ENCODE measurements at places on chromosomes 5 and 9.

GRCh38 chr5:149903404-149903803 lies 41.2 kb downstream of the PDE6A start:
- no peak for DNase-seq

DNA sequence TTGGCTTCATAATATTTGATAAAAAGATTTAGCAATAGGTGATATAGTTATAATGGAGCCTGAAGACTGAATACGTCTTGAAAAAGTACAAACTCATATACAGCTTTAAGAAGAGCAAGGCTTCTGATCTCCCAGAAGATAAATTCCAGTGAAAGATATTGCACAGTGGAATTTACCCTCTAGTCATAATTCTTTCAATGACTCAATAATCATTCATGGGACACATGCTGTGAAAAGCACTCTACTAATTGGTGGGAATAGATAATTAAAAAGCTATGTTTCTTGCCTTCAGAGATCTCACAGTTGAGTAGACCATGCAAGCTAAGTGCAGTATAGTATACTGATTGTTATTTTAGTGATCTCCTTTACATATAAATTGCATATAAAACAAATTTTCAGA lies 538.6 kb upstream of the CYLC2 start:
- DNase-seq = no peak

DNA sequence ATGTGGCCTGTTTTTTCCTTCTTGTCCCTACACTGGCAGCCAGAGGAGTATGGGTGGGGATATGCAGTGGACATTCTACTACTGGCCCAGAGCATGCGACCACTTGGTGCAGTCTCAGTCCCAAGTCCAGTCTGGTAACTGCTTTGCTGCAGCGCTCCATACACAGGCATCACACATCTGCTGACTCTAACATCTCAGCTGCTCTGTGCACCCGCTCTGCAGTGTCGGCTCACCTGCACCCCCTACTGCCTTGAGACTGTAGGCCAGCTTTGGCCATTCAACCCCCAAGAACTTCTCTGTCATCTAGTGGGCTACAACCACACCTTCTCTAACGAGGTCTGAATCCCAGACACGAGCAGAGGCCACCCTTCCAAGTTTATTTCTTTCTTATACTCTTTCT lies 46.4 kb upstream of the SLCO6A1 start:
- no peak for DNase-seq

DNA sequence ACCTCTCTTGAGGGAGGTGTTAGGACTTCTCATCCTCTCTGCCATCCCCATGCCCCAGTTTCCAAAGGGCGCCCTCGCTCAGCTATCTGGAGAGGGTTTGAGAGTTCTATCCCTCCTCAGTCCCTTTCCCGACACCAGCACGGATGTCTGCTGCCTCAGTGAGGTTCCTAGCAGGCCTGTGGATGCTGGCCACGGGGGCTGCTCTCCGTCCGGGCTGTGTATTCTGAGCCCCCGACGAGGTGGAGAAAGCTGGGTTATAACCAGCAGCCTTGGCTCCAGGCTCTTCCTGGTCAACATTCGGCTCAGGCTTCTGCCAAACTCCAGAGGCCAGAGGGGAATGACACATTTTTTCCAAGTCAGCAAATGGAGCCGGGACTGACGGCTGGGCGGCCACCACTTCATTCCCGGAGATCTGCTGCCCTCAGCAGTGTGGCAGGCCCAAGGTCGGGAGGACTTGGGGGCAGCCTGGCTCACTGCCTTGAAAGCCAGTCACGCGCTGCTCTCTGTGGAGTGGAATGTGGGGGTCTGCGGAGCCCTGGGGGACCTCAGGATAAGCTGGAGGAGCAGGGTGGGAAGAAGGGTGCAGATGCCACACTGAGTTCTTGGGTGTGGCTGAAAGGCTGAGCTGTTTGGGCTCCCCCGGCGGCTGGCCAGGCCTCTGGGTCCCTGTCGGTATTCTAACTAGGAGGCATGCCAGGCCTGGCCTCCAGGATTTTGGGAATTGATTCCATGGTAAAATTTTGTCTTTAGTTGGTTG lies 27.4 kb downstream of the PTPA start:
- DNase-seq = no peak

DNA sequence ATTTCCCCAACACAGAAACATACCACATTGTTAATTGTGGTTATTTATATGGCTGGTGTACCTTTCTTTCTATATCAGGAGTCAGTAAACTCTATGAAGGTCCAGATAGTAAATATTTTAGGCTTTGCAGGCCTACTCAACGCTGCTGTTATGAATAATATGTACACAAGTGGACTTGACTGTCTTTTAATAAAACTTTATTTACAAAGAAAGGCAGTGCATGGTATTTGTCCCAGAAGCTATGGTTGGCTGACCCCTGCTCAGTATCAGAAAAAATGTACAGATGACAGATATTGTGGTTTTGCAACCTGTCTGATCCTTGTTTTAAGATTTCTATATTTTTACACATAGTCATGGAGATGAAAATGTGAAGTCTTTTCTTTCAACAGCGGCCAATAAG lies 5.7 kb downstream of the MTRR start:
- no peak for DNase-seq

- no peak for DNase-seq
These were observed 789.9 kb upstream of the C9orf72 start for GRCh38 chr9:28363151-28363562.

DNA sequence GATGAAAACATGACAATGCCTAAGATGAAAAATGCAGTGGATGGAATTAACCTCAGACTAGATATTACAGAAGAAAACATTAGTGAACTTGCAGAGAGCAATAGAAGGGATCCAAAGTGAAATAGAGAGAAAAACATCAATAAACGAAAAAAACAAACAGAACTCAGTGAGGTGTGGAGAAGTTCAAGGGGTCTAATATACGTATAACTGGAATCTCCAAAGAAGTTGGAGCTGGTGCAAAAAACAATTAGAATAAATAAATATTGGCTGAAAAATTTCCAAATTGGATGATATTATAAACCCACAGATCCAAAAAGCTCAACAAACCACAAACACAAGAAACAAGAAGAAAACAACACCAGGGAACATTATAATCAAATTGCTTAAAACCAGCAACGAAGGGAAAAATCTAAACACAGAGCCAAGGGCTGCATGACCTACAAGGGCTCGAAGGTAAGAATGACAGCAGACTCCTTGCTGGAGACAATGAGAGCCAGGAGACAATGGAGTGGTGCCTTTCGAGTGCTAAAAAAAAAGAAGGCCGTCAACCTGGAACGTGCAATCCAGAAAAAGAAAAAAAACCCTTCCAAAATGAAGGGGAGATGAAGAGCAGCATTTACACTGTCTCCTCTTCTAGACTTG lies 11.8 kb downstream of the FAM163B start:
- no peak for DNase-seq

GRCh38 chr9:82369251-82369945 lies 380.8 kb downstream of the SPATA31D1 start:
- DNase-seq = no peak

DNA sequence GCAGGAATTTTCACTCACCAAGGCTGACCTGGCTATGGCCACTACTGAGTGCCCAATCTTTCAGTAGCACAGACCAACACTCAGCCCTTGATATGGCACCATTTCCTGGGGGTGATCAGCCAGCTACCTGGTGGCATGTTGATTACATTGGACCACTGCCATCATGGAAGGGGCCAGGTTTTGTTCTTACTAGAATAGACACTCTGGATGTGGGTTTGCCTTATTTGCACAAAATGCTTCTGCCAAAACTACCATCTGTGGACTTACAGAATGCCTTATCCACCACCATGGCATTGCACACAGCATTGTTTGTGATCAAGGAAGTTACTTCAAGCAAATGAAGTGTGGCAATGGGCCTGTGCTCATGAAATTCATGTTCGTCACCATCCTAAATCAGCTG lies 69.7 kb upstream of the SH3GL2 start:
- no peak for DNase-seq

GRCh38 chr5:135222171-135222681 lies 176.8 kb downstream of the MACROH2A1 start:
- DNase-seq = no peak

GRCh38 chr9:73059247-73059646 lies 92.4 kb upstream of the ANXA1 start:
- DNase-seq = peak; percentile 25

DNA sequence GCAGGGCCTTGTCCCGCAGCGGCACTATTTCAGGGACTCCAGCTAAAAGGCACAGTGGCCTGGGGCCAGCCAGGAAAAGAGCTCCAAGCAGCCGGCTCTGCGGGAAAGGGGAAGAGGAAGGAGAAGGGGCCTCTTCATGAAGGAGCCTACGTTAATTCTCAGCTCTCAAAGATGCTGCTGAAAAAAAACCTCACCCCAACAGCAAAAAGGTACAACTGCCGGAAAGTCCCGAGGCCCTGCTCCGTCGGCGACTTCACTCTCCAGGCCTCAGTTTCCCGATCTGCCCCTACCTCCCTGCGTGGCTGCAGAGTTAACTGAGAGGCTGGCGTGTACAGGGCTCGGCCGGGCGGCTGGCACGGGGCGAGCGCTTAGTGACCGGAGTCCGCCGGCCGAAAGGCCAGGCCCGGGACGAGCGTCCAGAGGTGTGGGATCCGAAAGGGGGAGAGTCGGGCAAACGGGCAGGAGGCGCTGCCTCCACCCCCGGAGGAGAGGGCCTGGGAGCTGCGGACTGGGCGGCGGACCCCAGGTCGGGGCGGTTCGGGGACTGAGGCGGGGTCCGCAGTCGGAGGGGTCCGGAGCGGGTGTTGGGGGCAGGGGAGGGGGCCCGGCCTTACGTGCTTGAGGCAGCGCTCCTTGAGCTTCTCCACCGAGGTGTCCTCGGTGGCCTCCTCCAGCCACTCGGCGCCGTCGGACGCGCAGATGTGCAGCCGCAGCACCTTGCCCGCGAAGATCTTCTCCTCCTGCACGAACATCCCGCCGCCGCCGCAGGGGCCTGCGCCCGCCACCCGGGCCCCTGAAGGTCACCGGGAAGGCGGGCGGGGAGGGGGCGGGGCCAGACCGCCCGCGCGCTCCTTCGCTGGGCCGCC lies 529 bp downstream of the UBAC1 start:
- DNase-seq = no peak

GRCh38 chr9:12730927-12731326 lies 37.7 kb downstream of the TYRP1 start:
- no peak for DNase-seq
